Fibroblast of skin of left biceps (primary cell): ENCODE measurements at places on chromosomes 12 and 14.

DNA sequence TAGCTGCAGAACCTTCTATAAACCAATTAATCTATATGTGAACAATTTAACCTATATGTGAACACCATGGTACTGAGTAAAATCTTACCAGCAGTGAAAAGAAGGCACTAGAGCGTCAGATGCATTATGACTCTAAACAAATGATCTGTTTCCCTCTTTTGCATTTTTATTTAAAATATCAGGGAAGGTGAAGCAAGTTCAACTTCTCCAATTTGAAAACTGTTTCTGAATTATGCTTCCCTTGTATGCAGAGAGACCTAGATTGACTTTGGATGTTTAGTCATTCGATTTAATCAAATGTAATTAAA is 80.9 kb downstream of the DAD1 start:
- no peak for DNase-seq

DNA sequence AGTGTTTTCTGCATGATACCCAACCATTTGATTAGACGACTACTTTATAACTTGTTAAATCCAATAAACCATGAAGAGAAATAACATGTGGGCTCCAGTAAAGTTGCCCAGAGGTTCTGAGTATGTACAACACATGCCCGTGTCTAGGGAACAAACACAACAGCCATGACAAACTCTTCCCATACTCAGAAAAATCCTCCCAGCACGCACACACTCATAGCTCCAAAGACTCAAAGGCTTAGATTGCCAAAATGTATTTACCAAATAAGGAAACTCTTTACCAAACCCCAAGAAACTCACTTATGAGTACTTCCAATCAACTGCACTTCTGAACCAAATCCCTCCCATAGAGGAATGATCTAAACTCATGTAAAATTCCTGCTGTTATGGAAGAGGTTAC is 17.3 kb downstream of the SART3 start:
- DNase-seq = no peak

DNA sequence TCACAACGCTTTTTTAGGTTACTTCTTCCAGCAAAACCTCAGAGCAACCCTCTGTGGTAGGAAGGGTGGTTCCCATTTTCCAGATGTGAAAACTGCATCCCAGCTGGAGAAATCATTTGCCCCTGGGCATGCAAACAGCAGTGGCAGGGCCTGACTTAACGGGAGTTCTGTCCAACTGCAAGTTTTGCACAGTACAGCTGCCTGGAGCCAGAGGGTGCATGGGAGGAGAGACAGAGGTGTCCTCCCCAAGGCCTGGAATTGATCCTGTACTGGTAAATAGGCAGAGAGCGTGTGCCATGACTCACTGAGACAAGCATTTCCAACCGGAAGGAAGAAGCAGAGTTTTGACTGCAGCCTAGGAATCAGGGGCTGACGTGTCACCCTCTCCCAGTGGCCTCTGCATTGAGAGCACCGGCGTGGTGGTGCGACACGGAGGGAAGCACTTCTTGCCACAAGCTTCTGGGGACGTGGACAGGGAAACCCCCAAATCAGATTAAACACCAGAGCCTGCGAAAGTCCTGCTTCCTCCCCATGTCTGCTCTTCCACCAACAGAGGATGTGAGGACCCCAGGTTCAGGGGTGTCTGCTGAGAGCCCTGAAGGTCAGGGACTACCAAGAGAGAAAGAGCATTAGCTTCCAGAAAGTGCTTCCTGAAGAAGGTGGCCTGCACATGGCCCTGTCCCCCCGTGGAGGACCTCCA is 19.0 kb upstream of the SERPINA4 start:
- peak; percentile 4 for DNase-seq

GRCh38 chr12:95739561-95740313 is 50.8 kb downstream of the NTN4 start:
- no peak for DNase-seq

- DNase-seq = no peak
Observed at GRCh38 chr12:64501486-64501885, 49.6 kb downstream of the TBK1 start.

DNA sequence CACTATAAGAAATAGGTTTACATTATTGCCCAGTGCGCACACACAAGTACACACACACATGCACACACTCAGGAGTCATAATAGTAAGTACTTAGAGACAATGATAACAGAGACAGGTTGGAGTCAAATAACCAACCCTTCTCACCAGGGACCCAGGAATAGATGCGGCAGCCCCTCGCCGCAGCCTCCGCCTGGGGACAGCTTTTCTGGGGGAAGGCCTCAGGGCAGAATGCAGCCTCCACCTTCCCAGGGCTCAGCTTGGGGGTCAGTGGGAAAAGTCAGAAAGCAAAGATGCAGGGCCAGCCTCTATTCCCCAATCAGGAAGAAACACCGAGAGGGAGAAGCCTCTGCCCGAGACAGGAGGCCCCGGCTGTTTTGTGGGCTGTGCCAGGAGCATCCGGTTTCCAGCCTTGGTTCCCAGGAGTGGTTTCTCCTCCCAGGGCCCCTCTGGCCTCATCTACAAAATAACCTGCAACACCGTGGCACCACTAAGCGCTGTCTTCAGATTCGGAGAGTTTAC is 23.4 kb upstream of the EIF5 start:
- no peak for DNase-seq

GRCh38 chr12:47192051-47192450 is 112.3 kb upstream of the AMIGO2 start:
- DNase-seq = no peak

DNA sequence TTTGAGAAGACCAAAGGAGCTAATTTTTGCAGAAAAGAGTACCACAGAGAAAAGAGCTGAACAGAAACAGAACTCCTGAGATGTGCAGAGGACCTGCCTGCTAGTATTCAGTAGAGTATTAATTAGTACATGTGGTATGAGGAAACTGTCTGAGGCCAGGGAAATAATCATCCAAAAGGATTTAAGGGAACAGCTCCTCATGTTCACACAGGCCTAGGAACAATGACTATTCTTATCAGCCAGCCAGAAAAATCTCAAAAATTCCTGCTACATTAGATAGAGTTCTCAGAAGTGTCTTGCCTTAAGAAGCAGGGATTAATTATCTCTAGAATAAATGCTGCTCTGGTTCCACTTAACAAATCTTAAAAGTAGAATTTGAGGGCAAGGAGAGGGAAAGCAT is 36.4 kb downstream of the PKP2 start:
- DNase-seq = no peak

DNA sequence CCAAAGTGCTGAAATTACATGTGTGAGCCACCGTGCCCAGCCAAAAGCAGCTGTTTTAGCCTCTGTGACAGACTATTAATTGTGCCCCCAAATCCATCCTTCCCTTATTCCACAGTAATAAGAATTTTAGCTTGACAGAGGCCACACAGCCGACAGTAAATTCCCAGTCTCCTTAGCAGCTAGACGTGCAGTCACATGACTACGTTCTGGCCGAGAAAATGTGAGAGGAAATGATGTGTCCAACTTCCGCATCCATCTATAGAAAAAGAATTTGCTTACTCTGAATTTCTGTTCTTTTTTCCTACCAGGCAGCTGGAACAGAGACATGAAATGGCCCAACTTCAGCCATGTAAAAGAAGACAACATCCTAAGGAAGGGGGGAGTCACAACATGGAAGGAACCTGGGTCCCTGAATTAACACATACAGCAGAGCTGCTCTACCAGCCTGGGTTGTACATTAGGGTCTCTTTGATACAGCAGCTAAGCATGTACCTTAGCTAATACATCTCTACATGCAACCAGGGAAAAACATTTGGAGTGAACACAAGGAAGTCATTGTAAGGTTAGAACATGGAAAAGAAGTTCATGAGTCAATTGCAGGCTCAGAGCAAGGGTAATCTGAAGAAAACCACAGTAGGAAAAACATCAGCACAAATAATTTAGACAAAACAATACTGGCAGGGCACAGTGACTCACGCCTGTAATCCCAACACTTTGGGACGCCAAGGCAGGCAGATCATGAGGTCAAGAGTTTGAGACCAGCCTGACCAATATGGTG is 35.5 kb downstream of the CIT start:
- no peak for DNase-seq

DNA sequence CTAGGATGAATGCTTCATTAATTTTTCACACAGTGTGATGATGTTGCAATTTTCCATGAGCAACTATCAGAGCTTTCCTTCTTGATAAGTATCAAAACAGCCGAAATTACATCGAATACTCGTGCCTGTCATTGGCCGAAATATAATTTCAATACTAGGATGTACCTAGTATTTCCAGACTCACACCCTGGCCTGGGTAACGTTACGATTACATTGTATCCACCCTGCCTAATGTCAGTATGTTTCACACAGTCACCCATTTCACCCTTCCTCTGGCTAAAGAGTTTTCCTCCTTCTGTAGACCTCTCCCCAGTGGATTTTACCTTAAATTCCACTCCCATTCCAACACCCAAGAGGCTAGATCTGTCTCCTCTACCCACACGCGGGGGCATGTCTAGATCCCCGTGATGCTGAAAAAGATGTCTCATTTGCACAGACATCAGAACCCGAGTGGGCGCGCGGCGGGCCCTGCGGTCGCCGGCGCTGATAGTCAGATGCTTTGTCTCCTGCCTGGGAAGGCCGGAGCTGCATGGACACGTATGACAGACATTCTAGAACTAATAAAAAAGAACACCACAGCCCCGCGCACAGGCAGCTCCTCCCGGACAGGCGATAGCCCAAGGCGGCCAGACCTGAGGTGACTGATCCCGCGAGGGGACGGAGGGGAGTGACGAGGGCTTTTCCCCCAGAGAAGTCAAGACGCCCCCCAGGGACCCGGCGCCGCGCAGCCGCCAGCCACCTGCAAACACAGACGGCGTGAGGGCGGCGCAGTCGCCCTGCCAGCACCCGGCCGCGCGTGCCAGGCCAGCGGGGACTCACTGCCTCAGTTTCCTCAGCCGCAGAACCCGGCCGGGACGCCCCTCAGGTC is 723 bp downstream of the KIF21A start:
- DNase-seq = no peak

DNA sequence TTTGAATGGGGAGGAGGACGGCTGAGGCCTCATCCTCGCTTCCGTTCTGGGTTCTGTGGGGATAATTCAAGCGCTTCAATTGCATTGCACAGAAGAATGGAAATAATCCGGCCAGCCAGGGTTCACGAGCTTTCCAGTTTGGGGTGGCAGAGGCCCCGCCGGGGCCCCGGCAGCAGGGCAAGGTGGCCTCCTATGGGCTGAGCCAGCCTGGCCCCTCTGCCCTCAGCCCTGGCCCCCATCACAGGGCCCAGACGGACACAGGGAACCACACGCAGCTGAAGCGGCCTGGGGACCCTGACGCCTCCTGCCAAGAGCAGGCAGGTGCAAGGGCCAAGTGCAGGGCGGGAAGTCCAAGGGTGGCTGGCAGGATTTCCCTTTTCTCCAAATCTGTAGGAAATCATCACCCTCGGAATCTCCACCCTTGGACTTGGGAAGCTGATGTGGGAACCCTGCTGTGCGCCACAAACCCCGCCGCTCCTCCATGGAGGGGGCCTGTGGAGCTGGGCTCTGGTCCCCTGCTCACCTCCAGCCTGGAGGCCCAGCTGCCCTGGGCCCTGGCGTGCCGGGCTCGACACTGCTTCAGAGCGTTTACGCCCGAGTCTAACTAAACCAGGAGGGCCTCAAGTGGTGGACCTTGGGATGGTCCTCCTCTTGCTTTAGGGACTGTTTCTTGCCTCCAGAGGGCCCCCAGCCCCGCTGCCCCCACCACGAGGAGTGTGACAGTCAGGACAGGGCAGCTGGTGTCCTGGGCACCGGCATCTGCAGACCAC is 78.4 kb downstream of the MOK start:
- DNase-seq = no peak

- no peak for DNase-seq
Observed at GRCh38 chr12:30700216-30700900, 4.7 kb upstream of the IPO8 start.

DNA sequence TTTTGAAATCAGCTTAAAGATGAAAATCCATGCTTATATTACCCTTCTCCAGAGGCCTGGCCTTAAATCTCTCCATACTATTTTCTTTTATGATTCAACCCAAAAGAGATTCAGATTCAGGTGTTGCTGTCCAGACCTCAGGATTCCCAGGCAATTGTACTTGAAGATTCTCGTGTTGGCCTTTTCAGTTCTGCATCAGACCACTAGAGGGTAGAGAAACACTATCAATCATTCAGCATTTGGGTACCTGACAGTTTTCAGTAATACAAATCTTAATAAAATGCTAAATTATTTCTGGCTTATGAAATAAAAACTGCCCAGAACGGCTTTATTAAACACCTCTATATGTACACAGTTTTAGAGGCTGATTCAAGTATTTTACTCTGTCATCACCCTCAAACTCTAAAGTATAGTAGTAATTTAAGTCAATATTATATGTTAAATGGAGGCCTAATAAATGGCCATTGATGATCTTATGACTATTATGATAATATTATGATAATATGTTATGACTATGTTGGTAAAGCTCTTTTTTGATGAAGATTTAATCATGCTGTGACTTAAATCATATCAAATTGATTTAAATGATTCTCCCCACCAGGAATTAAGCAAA is 301.1 kb downstream of the DUSP6 start:
- DNase-seq = peak; percentile 31

- DNase-seq = no peak
Observed at GRCh38 chr12:131818821-131819585, 9.2 kb upstream of the MMP17 start.

GRCh38 chr14:89419973-89420482 is 3.0 kb upstream of the FOXN3 start:
- no peak for DNase-seq
